Large intestine (tissue), 12 donors: ENCODE measurements at places on chromosomes 5 and 9.

- DNase-seq: peak; percentile 78
These were observed 20.8 kb upstream of the CKMT2 start for GRCh38 chr5:81212211-81212751.

GRCh38 chr5:154164249-154164581 is 26.3 kb upstream of the GALNT10 start:
- no peak for DNase-seq

DNA sequence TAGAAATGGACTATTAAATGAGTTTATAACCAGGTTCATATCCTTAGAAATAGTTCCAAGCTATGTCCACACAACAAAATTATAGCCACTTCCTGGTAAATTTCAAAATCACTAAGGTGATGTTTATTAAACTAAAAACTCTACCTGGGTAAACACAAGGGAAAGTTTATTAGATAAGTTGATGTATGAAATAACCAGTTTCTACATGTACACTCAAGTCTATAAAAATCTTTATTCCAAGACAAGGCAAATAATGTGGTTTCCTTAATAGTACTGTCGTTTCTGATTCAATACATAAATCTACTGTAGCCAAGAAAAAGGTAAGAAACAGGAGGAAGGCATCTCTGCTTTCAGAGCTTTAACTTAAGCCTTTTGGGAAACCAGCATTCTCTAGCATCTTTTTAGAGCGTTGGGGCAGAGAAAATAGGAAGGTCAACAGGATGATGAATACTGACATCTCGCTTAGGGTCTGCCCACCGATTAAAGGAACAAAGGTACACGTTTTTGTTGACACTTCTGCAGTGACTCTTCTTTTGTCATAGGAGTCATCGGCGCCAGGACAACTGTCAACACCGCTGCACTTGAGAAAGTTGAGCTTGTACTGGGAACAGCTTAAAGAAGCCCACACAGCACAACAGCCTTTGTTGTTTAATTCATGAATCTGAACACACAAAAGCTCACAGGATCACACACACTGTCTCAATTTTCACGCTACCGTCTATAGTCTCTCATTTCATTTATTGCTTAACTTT is 513.6 kb downstream of the SLCO4C1 start:
- DNase-seq: no peak

DNA sequence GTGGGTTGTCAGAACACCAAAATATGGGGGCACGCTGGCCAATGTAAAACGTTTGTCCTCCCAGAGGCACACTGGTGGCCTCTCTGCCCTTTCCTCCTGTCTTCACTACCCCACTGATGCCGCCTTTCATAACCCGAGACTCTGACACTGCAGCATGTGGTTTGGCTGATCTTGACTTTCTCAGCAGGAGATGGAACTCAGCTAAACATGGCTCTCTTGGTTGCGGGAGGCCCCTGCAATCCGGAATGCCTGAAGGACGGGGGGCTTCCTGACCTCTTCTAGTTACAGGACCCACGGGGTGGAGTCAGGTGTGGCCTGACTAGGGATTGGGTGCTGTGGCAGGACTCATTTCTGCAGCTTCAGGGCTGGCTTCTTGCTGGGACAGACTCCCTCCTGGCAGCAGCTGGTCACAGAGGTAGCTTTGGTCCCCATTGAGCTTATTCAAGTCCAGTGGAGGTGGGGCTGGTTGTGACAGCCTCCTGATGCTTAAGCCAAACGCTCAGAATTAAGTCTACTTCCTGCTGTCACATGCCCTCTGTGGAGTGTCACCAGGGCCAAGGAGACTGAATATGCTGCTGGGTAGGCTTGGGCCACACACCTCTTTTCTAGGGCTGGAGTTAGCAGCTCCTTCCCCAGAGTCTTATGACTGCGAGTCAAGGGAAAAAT is 44.2 kb downstream of the NXNL2 start:
- DNase-seq: no peak

DNA sequence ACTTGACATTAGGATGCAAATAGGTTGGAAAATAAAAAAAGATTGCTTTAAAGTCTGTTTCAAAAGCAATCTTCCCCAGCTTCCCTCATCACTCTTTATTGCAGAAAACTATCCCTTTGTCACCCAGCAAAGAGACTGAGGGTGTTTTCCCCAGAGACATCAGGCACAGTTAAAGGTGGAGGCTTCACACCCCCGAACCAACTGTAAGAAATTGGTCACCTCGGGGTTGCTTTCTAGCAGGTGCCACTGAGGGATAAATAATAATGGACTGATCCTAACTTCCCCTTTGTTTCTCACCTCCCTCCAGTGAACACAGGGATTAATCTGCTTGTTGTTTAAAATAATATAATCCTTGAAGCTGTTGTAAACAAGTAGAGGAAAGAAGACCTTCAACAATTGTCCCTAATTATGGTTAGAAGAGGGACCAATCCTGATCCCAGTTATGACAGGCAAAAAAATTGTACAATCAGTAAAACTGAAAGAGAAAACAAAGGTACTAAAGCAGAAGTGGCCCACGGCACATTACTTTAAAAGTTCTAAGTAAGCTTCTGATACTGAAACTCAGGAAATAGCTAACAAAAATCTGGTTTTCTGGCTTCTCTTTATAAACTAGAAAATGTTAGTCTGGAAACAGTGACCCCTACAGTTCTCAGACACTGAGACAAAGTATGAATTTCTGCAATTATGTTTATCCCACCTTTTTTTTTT is 6.6 kb upstream of the PCSK1 start:
- DNase-seq: no peak
